EH (cell line): ENCODE measurements at places on chromosomes 13 and 19.

GRCh38 chr19:42440357-42441048 is 2.2 kb downstream of the CXCL17 start:
- DNase-seq, result peak; percentile 66

GRCh38 chr13:32407854-32408253 is 20.1 kb downstream of the N4BP2L1 start:
- DNase-seq, result no peak

DNA sequence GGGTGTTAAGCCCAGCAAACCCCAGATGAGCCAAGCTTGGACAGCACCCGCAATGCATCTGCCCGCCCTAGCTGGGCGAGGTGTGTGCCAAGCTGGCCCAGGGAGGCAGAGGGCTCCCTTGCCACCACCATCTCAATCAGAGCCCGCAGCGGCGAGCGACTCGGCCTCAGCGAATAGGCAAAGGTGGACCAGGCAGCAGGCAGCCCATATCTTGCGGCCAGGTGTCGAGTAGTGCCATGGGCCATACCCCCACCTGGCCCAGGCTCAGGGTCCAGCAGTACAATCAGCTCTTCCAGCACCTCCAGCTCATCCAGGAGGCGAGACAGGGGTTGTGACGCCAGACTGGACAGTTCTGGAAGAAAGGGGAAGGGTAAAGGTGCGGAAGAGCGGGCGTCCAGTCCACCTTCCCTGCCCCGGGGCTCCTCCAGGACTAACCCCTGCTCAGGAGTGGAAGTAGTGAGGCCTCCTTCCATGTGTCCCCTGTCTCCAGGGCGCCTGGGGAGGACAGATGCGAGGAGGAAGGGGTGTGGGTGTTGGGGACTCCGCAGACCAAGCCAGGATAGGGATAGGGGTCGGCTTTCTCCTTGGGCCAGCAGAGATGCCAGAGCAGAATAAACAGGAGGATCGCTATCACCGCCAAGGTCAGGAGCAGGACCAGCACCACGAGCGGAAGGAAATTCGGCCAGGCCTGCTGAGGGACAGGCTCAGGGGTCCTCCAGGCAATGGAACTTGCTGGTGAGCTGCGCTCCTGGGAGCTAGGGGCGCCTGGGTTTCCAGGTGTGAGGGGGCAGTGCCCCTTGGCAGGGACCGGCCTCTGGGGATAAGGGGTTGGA is 2.8 kb downstream of the IGFLR1 start:
- DNase-seq, result no peak

DNA sequence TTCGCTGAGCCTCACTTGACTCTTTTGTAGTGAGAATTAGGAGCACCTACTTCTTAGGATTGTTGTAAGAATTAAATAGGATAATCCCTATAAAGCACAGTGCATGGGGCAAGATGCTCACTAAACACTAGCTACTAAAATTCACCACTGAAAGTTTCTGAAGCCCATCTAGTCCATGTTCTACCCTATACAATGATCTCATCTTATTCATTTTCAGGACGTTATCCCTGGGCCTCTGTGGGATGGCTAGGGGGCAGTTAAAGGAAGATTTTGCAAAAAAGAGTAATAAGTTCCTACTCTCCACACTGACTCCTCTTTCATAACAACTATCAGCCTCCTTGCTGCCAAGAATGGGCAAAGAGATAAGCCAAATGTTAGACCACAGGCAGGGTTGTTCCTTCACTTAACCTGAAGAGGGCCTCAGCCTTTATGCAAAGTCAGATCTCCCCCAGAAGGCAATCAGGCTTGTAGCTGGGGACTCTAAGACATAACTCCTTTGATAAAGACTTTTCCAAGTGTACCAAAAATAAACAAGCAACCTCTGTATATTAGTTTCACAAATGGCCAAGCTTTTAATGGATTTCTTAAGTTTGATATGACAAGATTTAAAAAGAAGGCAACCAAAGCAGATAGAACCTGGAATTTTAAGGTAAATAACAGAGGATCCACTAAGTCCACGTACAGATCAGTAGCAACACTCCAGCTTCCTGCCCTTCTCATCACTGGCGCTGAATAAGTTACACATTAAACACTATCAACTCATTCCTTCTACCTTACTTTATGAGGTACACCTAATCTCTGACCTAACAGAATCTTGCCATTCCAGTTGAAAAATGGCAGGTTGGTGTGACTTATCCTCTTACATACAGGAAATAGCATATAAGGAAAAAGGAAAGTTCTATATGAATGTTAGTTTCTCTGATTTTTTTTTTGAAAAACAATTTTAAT is 44.4 kb downstream of the ELF1 start:
- peak; percentile 44 for DNase-seq

GRCh38 chr13:29849071-29849631 is 1.3 kb downstream of the UBL3 start:
- DNase-seq, result peak; percentile 48

- peak; percentile 86 for DNase-seq
Observed at GRCh38 chr13:51681037-51681678, 96.9 kb downstream of the WDFY2 start.

GRCh38 chr19:13875824-13876223 is 1.1 kb upstream of the NANOS3 start:
- no peak for DNase-seq

DNA sequence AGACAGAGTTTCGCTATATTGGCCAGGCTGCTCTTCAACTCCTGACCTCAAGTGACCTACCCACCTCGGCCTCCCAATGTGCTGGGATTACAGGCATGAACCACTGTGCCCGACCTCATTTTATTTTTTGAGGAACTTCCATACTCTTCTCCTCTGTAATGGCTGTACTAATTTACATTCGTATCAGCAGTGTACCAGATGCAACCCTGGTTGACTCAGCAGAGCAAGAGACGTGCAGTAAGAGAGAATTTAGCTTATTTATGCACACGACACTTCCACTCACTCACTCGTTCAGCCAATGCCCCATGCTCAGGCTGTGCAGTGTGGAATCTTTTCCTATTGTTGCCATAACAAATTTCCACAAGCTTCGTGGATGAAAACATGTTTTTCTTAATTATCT is 6.9 kb downstream of the KIR3DL3 start:
- DNase-seq, result no peak

DNA sequence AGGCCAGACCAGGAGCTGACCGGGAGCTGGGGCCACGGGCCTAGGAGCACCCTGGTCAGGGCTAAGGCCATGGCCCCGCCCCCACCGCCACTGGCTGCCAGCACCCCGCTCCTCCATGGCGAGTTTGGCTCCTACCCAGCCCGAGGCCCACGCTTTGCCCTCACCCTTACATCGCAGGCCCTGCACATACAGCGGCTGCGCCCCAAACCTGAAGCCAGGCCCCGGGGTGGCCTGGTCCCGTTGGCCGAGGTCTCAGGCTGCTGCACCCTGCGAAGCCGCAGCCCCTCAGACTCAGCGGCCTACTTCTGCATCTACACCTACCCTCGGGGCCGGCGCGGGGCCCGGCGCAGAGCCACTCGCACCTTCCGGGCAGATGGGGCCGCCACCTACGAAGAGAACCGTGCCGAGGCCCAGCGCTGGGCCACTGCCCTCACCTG is 6.6 kb downstream of the SPHK2 start:
- DNase-seq, result no peak

DNA sequence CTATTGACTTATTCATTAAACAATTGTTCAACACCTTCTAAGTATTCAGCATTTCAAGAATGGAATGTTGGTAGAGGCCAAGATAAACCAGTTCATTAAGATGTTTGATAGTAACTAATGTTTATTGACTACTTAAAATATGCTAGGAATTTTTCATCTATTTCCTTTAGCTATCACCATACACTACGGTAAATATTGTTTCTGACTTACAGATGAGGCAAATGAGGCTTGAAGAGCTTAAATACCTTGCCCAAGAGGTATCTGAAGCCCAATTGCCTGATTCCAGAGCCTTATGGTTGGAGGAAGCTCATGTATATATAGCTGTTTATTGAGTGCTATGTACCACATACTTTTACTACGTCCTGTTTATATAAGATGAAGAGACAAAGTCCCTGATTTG is 286.2 kb downstream of the NDFIP2 start:
- DNase-seq, result peak; percentile 45

GRCh38 chr19:6270076-6270745 is 9.6 kb downstream of the MLLT1 start:
- DNase-seq, result no peak

- DNase-seq, result no peak
Observed at GRCh38 chr19:38306236-38306635, 2.2 kb downstream of the C19orf33 start.

DNA sequence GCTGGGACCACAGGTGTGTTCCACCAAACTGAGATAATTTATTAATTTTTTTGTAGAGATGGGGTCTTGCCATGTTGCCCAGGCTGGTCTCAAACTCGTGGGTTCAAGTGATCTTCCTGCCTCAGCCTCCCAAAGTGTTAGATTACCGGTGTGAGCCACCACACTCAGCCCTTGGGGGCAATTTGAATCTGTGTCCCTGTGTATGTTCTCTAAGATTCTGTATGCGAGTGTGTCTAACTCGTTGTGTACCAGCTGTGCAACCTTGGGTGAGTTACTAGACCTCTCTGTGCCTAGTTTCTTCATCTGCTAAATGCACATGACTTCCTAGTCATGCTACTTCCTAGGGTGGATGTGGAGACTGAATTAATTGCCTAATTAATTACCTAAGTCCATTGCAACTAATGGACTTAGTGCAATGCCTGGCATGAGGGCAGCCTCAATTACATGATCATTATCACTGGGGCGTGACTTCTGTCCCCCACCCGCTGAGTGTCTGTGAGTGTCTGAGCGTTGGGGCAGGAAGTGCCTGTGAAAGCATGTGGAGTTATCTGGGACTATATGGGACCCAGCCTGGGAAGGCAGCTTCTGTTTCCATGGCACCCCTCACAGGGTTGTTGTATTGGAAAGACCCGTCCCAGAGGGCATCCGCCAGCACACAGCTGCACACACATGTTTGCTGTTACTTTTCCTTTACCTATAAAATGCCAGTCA is 1.8 kb upstream of the NCCRP1 start:
- no peak for DNase-seq

- peak; percentile 88 for DNase-seq
Observed at GRCh38 chr13:65112531-65112941, 2117.6 kb downstream of the PCDH9 start.

- peak; percentile 26 for DNase-seq
Observed at GRCh38 chr19:11578258-11579142, 1.1 kb upstream of the ACP5 start.

- DNase-seq, result peak; percentile 97
Observed at GRCh38 chr13:101307181-101307701, 109.1 kb downstream of the NALCN start.

- DNase-seq, result peak; percentile 52
Observed at GRCh38 chr13:20127562-20128458, 33.0 kb downstream of the GJA3 start.

DNA sequence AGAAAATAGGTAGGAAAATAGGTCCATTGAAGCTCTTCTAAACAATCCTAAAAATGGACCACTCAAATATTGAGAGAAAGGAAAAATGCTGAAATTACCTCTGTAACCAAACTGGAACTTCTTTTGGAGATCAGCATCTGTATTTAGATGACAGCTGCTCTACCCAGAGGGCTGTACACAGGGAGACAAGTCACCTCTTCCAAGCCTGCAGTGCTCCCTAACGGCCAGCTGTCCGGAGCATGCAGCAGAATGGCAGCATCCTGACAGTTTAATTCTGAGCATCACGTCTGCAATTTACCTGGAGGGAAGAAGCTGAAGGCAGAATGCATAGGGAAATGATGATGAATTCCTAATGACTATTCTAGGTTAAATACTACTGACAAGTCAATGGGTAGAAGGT is 62.8 kb upstream of the DIAPH3 start:
- peak; percentile 53 for DNase-seq

DNA sequence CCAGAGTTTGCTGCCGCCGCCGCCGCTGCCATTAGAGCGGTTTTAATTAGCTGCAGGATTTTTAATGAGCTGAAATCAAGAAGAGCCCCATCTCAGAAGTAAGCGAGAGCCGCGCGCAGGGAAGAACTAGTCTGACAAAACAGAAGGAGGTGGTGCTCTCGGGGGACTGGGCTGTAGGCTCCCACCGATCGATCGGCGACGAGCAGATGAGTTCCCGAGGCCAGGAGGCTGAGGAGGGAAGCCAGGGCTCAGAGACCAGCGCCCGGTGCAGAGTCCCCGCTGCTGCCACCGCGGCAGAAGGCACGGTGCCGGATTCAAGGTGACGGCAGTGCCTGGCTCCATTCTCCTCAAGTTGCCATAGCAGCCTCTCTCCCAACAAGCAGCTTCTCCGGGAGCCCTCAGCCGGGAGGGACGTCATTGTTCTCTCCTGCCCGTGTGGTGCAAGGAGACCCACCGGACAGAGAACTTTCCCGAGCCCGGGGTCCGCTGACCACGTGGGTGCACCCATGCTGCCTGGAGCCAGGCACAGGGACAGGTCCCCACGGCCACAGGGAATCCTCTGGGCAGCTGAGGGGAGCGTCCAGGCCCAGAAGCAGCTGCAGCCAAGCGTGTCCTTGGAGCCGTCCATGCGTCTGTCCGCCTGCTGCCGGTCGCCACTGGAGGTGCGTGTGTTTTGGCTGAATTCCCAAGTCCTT is 62.9 kb downstream of the CHST8 start:
- DNase-seq, result no peak

DNA sequence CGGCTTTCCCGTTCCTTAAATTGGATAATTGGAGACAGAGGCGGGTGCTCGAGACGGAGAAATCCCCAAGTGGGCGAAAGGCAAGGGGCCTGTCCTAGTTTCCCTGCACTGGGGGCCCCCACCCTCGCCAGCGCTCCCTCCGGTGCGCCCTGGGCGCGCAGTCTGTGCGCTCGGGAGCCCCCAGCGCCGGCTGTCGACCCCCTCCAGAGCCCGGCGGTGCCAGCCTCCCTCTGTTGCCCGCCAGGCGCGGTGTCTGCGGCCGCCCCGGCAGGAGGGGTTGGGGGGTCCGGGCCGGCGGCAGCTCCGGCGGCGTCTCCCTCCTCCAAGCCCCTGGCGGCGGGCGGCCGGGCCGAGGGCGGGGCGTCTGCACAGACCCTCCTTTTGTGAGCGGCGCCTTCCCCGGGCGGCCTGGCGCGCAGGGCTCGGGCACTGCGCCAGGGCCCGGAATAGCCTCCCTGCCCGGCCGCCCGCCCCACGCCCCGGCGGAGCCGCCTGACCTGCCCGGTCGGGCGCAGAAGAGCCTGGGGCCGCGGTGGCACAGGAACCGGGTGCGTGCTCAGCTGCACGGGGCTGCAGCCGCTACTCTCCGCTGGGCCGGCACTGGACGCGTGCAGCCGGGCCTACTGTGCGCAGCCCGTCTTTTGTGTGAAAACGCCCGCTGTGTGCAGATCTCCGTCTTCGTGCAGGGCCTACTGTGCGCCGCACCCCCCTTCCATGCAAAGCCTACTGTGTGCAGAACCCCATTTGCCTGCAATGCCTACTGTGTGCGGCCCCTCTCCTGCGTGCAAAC is 13.2 kb downstream of the GADD45B start:
- peak; percentile 71 for DNase-seq

DNA sequence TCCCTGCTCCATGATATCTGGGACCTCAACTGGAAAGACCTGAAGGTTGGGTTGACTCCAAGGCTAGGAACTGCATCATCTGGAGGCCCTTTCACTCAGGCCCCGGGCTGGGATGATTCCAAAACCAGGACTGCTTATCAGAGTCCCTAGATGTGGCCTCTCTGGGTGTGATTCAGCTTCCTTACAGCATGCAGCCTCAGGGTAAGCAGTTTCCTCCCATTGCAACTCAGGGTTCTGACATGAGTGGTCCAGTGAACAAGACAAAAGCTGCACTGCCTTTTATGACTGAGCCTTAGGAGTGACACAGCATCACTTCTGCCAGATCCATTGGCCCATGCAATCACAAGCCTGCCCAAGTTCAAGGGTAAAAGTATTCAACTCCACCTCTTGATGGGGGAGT is 502.8 kb downstream of the COG6 start:
- DNase-seq, result peak; percentile 40

GRCh38 chr13:97883396-97883795 is 70.1 kb upstream of the IPO5 start:
- DNase-seq, result peak; percentile 52

GRCh38 chr13:89163096-89163495 is 1491.9 kb downstream of the SLITRK5 start:
- no peak for DNase-seq
